ENCODE measurements at places on chromosomes 3 and 15. TPM values are rescaled to one million over a fixed set of nuclear protein-coding genes. Genes with fewer than 3 reads are reported as not detected.

DNA sequence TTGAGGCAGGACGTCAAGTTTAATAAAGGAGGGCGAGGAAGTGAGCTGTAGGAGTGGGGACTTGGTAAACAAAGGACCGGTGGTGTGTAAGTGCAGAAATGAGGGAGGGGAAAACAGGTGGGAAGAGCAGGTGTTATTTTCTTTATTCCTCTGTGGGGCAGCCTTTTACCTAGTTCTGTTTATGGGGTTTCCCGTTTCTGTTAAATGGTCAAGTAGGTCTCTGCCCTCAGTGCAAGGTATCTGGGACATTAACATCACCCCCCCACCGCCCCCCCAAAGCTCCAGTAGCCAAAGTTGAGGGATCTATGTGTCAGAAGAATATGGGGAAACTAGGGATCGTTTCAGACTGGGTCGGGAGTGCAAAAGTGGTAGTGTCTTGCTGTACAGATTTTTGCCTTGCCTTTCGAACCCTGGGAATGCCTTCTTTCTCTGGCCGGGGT, 893 bp downstream of the MGA start:
- DNase-seq, result no peak

GRCh38 chr3:107589454-107589853, 66.7 kb downstream of the BBX start:
- DNase-seq, result no peak

GRCh38 chr15:90818251-90819210, 49.9 kb upstream of the FURIN start:
- no peak for DNase-seq

DNA sequence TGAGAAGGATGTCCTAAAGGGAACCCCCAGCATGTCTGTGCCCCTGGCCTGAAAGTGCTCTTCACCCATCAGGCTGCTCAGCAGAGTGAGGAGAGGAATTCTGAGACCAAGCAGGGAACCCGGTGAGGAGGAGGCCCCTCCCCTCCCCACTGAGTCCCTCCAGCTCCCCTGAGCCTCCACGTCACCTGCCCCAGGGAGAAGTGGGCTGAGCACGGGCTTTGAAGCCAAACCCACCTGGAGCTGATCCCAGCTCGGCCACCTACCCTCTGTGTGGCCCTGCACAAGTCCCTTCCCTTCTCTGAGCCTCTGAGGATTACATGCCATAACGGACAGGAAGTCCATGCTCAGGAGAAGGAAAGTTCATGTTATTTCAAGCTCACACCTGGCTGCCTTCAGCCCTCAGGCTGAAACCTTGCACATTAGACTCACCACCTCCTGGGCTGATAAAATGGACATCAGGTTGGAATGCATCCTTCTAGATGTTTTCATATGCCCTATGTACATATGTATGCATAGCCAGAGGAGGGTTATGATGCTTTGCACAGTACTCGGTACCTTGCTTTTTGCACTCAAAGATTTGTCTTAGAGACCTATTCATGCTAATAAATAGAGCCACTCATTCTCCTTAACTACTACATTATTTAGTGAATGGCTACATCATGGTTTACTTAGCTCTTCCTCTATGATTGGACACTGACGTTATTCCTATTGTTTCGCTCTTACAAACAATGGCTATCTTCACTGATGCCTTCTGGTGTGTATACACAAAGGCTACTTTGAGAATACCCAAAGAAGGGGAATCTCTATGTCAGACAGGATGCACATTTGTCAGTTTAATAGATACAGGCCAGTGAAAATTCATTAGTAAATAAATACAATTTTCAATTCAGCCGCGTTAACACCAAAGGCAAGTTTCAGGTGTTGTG, 31.6 kb upstream of the GATA2 start:
- no peak for DNase-seq

DNA sequence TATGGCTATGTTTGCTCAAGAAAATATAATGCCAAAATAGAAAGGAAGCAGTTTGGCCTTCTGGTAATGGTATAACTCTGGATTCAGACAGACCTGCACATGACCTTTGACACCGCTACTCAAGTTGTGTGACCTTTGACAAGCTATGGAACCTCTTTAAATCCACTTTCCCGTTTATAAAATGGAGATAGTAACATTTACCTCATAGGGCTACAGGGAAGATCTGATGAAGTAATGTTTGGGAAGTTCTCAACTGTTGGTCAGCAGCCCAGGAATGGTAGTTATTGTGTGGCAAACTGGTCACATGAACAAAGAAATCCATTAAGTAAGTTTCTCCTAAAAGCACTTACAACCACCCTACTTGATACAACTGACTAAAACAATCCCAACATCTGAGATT, 95.1 kb upstream of the PHLDB2 start:
- no peak for DNase-seq

DNA sequence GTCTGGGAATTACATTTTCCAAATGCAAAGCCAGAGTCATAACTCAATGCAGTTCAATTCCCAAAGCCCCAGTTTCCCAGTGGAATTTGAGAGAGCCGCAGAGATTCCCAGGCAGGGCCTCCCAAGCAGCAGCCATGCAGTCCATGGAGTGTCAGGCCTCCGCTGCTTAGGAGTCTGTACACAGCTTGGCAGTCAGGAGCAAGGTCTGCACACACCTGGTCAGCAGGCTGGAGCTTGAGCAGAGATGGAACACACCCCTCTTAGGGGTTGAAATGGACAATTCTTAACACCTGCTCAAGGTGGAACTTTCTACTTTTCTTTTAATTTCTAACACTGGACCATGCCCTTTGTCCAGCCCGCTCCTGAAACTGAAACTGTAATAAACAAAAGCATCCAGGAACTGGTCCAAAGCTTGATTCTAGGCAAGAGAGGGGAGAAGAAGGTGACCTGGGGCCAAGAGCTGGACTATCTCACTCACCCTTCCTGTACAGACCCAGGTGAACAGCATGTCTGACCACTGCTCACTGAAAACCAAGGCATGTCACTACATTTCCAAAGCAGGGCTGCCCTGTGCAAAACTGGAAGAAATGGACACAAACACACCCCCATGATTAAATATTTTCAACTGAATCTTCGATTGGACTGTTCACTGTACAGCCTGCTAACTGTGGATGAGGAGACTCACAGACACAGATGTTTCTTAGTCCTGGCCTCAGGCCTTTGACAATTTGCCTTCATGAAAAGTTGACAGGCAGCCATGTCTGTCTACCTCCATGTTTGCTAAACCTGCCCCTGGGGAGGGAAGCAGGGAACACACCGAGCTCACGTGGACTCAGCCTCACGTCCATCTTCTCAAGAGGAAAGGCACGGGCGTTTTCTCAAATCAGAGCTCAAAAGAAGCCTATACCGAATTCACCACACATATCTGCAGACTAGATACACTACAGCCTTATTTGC, 48.6 kb upstream of the DUSP7 start:
- no peak for DNase-seq

DNA sequence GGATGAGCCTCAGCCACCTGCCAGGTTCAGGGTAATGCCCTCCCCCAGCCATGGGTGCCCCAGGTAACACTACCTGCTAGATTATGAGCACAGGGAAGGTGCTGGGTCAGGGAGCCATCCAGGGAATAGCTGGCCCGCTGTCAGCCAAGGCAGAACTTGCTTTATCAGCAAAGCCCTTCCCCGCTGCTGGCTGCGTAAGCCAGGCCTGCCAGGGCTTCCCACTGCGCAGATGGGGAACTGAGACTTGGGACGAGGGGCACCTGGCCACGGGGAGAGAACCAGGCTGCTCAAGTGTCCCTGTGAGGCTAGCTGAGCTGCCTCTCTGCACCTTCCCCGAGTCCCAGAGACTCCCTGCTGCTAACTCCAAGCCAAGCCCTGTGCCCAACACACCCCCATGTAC, 45.4 kb downstream of the CACNA2D2 start:
- DNase-seq, result no peak

DNA sequence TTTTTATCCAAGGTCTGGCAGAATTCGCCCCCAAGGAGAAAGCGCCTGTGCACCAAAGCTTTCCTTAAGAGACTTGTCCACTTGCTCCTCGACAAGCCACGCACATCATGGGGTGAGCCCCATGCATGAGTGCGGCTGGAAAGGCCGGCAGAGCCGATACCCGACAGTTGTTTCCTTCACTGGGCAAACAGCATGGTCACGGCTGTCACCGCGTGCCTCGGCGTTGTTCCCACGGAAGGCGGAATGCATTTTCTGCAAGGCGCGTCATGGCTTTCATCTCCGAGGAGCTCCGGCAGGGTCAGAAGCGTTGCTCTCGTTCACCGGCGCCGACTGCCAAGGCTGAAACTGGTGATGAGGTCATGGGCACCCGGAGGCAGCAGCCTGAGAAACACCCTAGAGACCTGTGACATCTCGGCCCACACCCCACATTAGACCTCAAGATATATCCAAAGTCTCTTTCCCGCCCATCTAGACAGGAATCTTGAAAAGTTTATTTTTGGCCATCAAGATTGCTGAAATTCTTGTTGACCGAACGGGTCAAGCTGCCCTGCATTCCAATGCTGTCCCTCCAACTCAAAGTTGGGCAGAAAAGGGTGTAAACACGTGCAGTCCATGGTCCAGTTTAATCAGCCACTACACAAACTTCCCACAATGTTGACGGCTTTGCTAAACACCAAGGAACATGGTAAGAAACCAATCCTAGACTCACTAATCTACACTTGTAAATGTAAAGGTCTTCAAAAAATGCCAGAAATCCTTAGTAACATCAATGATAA, 604 bp upstream of the TJP1 start:
- peak; percentile 70 for DNase-seq

- DNase-seq, result no peak
These were observed 187.5 kb upstream of the THRB start for GRCh38 chr3:24682141-24682547.

GRCh38 chr3:187445356-187445755, 77.2 kb downstream of the RTP4 start:
- no peak for DNase-seq

DNA sequence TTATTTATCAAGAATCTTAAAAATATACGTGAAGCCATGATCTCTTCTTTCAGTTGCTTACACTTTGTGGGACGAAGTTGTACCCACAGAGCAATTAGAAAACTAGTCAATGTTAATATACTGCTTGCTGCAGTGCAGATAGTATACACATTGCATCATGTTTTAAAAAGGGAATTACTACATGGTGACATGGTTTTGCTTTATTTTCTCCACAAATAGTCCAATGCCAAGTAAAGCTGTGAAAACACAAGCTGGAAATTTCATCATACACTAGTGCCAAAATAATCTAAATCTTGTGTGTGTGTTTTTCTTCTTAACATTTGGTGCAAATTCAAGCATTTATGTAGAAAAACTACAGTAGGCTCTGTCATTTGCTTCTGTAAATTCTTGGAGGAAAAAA, 233.0 kb downstream of the EPHA3 start:
- DNase-seq, result no peak

DNA sequence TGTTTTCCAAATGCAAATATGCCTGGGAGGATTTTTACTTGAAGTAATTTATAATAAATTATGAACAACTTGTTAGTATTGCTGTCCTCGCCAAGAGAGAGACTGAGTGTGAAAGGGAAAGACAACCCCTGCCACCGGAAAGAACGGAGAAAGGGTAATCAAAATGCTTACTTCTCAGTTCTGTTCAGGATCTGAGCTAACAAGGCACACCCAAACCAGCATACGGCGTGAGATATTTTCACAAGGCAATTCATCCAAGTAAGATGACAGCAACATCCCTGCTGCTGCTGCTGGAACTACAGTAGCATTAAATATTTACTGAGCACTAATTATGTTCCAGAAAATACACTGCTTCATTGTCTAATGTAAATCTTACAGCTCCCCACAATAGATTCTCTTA, 96.1 kb downstream of the KBTBD8 start:
- DNase-seq, result no peak

- DNase-seq, result no peak
These were observed 954.6 kb downstream of the EPHA3 start for GRCh38 chr3:90062016-90062415.

DNA sequence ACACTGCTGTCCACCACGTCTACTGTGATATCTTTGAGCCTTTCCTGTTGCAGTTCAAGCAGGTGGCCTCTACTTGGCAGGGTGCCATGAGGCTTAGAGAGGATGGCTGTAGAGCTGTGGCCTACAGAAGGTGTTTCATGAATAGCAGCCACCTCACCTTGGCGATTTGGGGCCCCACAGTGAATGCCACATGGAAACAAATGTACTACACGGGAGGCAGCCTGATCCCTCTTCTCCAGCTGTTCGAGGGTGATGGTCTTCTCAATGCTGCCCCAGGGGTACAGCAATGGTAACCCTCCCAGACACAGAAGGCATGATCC, 70.7 kb downstream of the FAM43A start:
- DNase-seq, result no peak

GRCh38 chr3:138173769-138174420, 826 bp downstream of the DBR1 start:
- DNase-seq, result no peak

Gene ALDH1L1
- 72.6 TPM for total RNA-seq

Gene ATOSA
- 55.0 TPM for total RNA-seq

Gene SCN11A
- not detected for total RNA-seq

Gene RLBP1
- total RNA-seq, result not detected

Data from psoas muscle (tissue), 8 donors.